T-helper 1 cell (primary cell): ENCODE measurements at places on chromosomes 5 and 9.
A peak's percentile ranks its signal among the peaks of the same experiment; 100 is the strongest.

DNA sequence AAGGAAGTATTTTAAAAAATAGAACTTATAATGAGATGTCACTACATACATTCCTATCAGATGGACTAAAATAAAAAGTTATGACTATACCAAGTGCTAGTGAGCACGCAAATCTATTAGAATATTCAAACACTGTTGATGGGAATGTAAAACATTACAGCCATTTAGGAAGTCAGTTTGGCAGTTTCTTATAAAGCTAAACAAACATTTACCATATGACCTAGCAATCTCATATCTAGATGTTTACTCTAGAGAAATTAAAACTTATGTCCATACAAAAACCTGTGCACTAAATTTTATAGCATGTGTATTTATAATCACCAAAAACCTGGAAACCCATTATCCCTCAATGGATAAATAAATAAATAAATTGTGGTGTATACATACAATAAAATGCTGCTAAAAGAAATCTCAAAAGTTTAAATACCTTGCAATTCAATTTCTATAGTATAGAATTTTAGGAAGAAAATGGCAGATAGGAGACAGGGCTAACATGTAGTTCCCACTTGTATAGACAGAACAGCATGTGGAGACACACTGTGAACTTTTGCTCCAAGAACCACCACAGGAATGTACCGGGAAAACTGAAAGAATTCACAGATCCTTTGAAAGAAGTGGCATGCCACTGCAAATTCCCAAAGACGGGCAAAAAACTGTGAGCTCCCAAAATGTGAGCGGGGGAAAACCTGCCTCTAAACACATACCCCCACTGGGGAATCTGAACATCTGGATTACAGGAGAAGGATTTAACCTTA, 174.6 kb upstream of the SPEF2 start:
- DNase-seq: no peak

GRCh38 chr5:57642066-57642465, 159.5 kb upstream of the ACTBL2 start:
- DNase-seq: no peak

GRCh38 chr5:177545487-177546257, 8.7 kb downstream of the FAM193B start:
- DNase-seq: no peak

GRCh38 chr5:132385326-132386105, 16.0 kb downstream of the SLC22A5 start:
- no peak for DNase-seq

GRCh38 chr5:132363431-132364112, 5.9 kb upstream of the SLC22A5 start:
- no peak for DNase-seq

- DNase-seq: no peak
These were observed 29.3 kb upstream of the NKD2 start for GRCh38 chr5:979100-979817.

DNA sequence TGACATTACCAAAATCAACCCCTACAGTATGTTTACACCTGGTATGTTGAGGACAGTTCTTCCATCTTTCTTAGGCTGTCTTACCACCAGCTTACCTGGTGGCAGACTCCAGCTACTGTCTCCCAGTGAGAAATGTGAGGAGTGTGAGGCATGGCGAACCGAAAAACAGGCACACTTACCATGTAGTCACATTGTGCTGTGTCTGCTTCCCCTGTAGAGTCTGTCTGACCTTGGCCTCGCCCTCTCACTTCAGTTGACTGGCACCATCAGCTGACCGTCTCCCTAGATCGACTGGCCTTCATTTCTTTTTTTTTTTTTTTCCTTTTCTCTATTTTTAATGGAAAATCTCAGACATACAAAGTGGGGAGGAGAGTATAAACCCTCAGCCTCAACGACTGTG, 4.9 kb downstream of the ACO1 start:
- no peak for DNase-seq

GRCh38 chr9:110319781-110320492, 17.7 kb downstream of the TXNDC8 start:
- DNase-seq: no peak

- no peak for DNase-seq
These were observed 40.8 kb downstream of the CTSL start for GRCh38 chr9:87766697-87767096.

DNA sequence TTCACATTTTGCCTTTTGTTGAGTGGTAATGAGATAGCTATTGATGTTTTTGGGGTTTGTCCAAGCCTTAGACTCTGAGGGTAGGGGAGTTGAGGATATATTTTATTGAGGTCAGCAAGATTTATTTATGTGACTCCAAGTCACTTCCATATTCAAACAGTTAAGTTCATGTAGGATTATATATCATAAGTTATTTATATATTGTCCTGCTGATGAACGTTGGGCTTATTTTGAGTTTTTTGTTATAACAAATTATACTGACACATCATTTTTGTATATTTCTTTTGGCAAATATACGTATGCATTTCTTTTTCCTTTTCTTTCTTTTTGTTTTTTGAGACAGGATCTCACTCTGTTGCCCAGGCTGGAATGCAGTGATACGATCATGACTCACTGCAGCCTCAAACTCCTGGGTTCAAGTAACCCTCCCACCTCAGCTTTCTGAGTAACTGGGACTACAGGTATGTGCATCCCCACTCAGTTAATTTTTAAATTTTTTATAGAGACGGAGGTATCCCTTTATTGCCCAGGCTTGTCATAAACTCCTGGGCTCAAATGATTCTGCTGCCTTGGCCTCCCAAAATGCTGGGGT, 23.5 kb upstream of the IL12B start:
- no peak for DNase-seq

- DNase-seq: no peak
These were observed 102.9 kb downstream of the C9orf152 start for GRCh38 chr9:110105107-110105506.

- DNase-seq: peak; percentile 18
These were observed 724 bp downstream of the MACROH2A1 start for GRCh38 chr5:135398160-135398854.

GRCh38 chr9:27377147-27377807, 80.3 kb upstream of the EQTN start:
- no peak for DNase-seq

DNA sequence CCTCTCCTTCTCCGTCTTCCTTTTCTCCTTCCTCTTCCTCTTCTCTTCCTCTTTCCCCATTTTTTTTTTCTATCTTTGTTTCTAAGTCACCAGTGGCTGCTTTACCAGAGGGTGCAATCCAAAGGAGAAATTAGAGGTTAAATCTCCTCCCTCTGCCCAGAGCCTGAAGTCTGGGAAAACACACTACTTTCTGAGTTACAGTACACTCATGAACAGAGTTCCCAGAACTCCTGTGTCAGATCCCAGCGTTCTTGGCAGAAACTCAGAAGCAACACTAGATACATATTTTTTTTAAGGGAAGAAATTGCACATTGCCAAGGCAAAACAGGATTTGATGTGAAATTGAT, 189.0 kb downstream of the SNCAIP start:
- DNase-seq: no peak

- DNase-seq: no peak
These were observed 46.2 kb downstream of the TSPAN17 start for GRCh38 chr5:176693477-176693851.

DNA sequence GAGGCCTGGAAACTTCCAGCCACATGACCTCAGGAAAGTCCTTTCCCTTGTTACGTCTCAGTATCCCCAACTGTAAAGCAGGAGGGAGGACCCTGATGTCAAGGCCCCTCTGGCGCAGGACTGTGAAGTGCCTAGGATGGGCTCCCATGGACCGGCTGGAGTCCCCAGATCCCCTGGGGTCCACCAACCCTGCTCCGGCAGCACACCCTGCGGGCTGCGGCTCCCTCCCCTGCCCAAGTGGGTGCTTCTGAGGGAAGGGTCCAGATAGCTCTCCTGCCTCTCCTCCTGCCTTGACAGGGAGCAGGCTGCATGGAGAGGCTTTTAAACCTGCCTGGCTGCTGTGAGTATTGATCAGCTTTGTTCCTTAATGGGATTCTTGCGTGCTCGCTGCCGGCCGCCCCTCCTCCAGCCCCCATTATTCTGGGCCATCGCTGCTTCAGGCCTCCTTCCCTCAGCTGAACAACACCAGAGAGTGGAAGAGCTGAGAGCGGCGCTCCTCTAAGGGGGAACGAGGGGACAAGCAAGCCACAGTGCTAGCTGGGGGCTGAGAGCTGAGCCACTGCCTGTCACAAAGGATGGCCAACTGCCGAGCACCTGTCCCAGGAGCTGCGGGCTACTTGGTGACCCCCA, 25.6 kb upstream of the NTNG2 start:
- no peak for DNase-seq
